Skin of body (tissue), 3 donors: ENCODE measurements at places on chromosomes 6 and 20.

DNA sequence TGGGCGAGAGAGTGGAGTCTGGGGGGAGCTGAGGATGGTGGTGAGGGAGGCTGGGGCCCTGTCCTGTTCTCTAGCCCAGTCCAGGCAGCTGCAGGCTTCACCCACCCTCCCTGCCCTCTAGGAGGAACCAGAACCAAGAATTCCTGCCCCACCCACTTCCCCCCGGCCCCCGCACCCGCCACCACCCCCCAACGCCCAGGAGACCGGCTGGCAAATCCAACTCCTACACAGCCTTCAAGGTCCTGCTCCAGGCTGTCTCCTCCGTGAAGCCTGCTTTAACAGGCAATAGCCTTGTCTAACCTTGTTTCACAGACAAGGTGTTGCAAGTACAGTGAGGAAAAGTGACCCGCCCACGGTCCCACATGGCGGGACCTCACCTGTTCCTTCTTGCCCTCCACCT lies 2.4 kb downstream of the SPDEF start:
- DNase-seq, result no peak

DNA sequence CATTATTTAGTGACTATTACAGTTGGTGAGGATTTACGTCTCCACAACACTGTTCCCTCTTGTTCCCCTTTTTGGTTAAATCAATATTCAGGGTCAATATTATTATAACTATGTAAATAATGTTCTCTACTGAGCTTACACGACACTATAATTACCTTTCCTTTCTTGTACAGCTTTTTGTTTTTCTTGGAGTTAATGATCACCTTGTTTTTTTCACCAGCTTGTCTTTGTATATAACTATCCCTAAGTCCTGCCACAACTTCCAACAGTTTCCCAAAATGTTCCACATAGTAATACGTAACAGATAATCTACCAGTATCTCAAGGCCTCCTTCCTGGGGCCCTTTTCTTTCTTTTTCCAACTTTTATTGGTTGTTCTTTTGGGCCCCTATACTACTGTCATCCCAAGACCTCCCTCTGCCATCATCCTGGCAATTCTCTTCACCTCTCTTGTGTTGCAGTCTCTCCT lies 142.0 kb upstream of the SOX4 start:
- DNase-seq, result no peak

DNA sequence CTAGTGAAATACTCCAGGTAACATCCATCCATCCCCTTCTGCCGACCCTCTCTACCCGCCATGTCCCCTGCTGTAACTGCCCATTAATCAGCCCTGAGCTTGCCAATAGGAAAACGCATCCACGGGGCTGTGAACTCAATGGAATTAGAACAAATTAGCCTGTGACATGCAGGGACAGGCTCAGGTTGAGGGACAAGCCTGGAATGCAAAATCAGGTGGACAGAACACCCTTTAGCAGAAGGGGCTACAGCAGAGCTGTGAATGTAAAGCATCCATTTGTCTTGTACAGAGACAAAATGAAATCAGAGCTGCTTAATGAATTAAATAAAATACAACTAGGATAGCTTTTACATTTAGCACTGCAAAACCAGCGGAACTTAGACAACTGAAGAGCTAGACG lies 187.3 kb upstream of the SASH1 start:
- no peak for DNase-seq

- DNase-seq, result no peak
These were observed 6.7 kb downstream of the RAET1G start for GRCh38 chr6:149915970-149916865.

GRCh38 chr6:98764373-98764911 lies 69.9 kb upstream of the POU3F2 start:
- DNase-seq, result no peak

GRCh38 chr20:10304471-10305046 lies 85.9 kb downstream of the SNAP25 start:
- no peak for DNase-seq

DNA sequence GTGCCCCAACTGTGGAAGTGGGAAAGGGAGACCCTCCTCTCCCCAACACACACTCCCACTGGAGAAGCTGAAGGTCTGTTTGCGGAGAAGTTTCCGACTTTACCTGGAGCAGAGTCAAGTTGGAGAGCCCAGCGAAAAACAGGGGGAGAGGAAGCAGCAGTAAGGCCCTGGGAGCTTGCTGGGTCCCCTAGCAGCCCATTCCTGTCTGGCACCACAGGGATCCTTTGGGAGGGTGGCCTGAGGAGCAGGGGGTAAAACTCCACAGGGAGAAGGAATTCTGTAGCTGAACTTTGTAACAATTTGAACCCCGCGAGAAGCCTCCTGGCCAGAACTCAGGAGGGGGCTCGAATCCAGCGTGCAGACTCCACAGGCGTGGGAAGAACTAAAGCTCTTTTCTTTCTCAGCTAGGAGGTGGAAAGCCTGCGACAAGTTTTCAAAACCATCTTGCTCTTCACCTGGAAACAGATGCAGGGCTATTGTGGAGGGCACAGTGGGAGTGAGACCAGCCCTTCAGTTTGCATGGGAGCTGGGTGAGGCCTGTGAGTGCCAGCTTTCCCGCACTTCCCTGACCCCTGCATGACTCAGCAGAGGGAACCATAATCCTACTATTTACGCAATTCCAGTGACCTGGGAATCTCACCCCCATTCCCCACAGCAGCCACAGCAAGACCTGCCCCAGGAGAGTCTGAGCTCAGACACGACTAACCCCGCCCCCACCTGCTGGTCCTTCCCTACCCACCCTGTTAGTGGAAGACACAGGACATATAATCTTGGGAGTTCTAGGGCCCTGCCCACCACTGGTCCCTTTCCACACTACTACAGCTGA lies 25.8 kb downstream of the SERPINB9 start:
- DNase-seq, result no peak

DNA sequence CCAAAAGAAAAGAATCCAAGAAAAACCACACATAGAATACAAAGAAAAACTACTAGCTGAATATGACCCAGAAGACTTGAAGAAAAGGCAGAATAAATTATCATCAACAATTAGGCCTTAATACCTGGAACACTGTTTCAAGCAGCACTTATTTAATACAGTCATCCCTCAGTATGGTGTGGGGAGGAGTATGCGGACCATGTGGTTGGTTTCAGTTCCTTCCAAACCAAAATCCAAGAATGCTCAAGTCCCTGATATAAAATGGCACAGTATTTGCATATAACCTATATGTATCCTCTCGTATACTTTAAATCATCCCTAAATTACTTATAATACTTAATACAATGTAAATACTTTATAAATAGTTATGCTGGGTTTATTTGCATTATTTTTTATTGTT lies 16.1 kb downstream of the CDK19 start:
- DNase-seq, result no peak

- no peak for DNase-seq
These were observed 19.1 kb upstream of the LOC128125822 start for GRCh38 chr6:63553208-63553607.

DNA sequence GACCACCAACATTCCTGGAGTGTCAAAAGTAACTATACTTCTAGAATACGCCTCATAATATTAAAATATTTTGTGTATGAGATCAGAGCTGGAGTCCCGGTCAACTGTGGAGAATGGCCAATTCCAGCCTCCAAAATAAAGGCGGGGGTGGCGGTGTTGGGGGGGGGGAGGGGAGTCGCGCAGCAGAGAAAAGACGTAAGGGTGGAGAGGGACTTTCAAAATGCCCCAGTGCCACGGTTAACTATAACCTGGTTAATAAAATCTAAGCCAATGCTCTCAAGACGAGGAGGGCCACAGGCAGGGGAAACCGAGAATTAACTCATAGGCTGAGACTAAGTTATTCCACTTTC lies 1.3 kb downstream of the NUP153 start:
- DNase-seq, result peak; percentile 62

- no peak for DNase-seq
These were observed 34.2 kb downstream of the FKBP1C start for GRCh38 chr6:63245420-63245819.

GRCh38 chr6:16987996-16988395 lies 113.9 kb upstream of the STMND1 start:
- no peak for DNase-seq

DNA sequence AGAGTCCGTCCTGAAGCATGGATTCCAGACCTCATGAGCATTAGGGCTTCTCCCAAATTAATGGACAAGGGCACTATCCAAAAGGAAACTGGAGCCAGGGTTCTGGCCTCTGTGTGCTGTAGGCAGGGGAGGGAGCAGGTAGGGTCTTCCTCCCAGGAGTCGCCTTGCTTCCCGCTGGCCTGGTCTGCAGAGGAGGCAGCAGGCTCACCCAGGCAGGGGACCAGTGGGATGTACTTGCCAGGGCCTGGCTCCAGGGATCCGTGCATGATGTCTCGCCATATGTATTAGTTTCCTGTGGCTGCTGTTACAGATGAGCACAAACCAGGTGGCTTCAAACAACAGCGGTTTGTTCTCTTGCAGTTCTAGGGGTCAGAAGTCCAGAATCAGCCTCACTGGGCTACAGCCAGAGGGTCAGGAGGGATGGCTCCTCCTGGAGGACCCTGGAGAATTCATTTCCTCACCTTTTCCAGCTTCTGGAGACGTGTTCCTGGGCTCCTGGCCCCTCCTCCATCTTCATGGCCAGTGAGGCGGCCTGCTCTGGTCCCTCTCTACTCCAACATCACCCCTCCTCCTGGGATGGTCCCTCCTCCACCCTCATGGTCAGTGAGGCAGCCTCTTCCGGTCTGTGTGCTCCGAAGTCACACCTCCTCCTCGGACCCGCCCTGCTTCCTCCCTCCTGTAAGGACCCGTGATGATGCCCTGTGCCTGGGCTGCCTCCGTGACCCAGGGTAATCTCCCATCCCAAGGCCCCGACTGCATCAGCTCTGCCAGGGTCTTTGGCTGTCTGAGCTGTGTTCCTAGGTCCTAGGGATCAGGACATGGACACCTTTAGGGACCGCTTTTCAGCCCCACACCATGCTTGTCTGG lies 329.1 kb downstream of the CDH4 start:
- DNase-seq, result no peak

- DNase-seq, result no peak
These were observed 38.4 kb downstream of the KIF25 start for GRCh38 chr6:168035661-168036545.

DNA sequence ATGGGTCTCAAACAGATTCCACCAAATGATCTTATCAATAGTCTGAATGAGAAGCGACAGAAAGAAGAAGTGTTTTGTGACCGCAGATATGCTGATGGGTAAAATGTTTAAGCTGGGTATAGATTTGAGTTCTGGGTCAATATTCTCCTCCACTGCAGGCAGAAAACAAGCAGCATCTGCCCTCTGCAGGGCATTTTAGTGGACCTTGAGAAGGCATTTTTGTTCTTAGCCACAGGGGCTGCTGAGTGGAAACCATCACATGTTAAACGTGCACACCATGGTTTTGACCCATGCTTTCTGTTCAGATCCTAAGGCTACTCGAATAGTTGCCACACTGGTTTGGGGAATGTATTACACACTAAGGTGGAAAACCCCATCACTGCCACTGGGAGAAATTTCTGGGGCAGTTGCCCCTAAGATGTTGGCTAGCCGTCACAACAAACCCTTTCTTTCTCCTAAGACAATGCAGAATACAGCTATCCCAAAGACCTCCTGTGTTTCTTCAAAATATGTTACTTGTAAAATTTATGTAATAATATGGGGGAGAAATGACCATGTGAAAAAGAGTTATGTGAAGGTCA lies 5.5 kb downstream of the POU3F2 start:
- no peak for DNase-seq

DNA sequence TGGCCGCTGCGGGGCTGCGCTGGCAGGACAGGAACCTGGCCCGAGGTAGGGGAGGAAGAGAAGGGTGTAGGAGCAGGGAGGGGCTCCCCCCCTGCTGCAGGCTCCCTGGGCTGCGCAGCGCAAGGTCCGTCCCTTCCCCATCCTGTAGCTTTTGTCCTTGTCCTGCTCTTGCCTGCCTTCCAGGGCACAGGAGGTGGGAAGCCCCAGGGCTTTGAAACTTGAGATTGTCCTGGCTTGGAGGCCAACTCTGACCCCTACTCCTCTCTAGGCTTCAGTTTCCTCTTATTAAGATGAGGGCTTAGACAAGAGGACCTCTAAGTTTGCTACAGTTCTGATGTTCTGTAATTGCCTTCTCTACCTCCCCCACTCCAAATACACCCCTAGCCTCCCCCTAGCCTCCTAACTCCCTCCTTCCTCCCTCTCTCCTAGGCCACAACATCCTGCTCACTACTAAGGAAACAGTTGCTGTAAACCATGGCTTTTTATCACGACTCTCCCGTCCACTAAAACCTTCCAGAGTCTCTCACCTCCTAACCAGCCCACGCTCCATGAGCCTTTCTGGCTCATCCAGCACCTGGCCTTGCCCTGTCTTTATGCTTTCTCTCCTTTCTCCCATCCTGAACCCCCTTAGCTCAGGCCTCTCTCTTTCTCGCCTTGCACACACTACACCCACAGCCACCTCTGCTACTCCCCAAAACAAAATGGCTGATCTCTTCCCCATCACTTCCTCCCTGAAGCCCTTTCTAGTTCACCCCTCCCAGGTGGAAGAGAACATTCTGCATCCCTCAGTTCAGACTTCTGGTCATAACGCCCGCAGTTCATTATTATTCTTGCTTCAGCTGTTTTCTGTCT lies 10.2 kb downstream of the UNC5CL start:
- DNase-seq, result no peak

DNA sequence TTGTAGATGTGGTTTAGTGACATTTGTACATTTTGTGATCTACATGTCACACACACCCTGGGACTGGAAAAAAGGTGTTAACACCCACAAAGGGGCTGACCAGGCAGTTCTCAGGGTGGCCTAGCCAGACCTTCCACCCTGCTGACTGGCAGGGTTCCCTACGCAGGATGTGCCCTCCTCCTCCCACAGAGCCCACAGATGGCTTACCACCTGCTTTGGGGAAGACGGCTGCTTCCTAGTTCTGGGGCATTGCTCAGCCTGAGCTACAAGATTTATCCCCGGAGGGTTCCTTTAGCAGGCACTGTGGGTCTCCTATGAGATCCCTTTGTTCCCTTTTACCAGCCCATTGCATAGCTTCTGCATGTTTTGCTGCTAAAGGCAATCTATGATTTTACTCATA lies 35.1 kb downstream of the SNAP25 start:
- DNase-seq, result no peak

GRCh38 chr20:25071734-25072133 lies 10.2 kb downstream of the VSX1 start:
- DNase-seq, result no peak

DNA sequence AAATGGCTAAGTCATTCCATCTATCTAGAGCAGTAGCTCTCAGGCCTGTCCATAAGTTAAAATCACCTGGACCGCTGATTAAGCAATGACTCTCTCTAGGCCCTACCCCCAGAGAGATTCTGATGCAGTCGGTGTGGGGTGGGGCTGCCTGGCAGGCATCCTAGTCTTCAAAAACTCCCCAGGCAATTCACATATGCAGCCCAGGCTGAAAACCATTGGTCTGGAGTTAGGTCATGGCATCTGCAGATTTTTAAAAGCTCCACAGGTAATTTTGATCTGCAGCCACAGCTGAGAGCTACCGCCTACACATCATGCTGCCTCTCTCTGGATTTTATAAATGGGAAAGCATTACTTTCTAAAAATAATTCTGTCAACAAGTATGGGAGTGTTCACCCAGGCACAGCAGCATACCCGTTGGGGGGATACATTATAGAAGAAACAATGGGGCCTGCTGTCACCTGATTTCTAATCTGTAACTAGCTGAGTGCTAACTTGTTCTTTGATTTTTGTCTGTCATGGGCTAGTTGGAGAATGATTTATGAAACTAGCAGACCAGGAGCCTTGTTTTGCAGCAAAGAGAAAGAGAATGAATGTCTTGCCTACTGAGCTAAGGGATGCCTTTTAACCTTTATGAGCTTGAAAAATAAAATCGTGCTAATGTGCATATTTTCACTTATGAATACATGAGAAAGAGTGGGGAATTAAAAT lies 44.1 kb upstream of the ATXN1 start:
- peak; percentile 66 for DNase-seq

- no peak for DNase-seq
These were observed 433.9 kb upstream of the MAP3K7 start for GRCh38 chr6:91020744-91021143.
